ENCODE measurements at places on chromosomes 13 and 19.

DNA sequence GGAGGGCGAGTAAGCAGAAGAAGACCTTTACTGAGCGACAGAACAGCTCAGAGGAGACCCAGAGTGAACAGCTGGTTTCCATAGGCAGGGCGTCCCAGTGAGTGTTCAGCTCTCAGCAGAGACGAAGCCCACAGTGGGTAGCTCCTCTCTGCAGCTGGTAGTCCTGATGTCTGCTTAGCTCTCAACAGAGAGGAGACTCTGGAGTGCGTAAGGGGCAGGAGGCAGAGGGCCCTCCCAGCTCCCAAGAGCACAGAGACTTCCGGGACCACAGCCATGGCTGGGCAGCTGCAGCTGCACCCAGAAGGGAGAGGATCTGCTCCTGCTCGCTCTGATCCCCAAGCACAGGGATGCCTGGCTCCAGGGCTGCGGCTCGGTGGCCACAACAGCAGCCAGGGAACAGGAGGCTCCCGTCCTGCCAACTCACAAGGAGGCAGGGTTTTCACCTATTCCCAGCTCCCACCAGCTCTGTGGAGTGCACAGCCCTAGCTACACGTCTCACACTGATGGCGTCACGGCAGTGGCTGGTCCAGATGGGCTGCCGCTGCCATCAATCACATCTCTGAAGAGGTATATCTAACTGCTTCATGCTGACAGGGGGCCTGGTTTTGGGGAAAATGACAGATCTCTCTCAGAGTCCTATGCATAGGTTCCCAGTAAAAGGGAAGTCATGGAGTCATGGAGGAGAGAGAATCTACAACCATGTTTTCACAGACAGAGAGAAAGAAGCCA, 2660.1 kb upstream of the PCDH20 start:
- no peak for DNase-seq

GRCh38 chr13:52885141-52885540, 36.7 kb upstream of the PCDH8 start:
- DNase-seq: no peak

GRCh38 chr13:94674609-94675348, 37.6 kb downstream of the SOX21 start:
- DNase-seq: peak; percentile 9

- peak; percentile 25 for DNase-seq
These were observed 422 bp upstream of the MTUS2 start for GRCh38 chr13:28819735-28820098.

DNA sequence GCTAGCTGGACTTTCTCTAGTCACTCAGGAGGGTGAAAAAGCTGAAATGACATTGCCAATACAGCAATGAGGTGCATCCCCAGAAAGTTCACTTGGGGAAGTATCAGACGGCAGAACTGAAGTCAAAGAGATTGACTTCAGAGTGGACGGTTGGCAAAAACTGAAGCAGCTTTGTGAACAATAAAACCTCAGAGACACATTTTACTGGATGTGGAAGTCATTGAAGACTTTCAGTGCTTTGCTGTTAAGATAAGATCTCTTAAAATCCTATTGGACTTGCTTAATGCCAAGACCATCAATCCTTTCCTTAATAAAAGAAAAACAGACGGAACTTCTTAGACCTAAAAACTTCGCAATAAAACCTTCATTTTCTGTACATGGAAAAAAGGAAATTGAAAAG, 103.7 kb downstream of the ABCC4 start:
- DNase-seq: no peak

- no peak for DNase-seq
These were observed 23.5 kb upstream of the DCLK1 start for GRCh38 chr13:36154567-36155291.
